ENCODE measurements at places on chromosomes 3 and 15. TPM values are rescaled to one million over a fixed set of nuclear protein-coding genes. Genes with fewer than 3 reads are reported as not detected.
A peak's percentile ranks its signal among the peaks of the same experiment; 100 is the strongest.

GRCh38 chr15:63999177-63999576 lies 47.1 kb downstream of the DAPK2 start:
- peak; percentile 31 for DNase-seq

DNA sequence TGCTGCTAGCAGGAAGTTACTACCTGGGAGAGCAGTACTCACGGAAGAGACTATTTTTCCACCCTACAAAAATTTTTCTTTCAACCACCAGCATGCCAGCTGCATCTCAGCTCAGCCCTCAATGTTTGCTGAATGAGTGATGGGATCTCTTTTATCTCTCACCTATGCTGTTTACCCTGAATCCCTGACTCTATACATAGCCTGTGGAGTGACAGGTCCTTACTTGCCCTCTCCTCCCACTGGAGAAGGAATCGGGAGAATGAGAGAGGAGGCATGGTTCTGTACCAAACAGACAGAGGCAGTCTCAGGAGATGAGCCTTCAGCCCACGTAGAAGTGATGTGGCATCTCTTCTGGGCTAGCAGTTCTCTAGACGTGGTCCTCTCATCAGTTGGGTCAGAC lies 6.7 kb upstream of the DGKG start:
- DNase-seq = no peak

Gene GHRL
- total RNA-seq = not detected

GRCh38 chr3:181344331-181344730 lies 354.8 kb upstream of the DNAJC19 start:
- DNase-seq = no peak

GRCh38 chr3:177832880-177833279 lies 635.6 kb upstream of the TBL1XR1 start:
- DNase-seq = no peak

DNA sequence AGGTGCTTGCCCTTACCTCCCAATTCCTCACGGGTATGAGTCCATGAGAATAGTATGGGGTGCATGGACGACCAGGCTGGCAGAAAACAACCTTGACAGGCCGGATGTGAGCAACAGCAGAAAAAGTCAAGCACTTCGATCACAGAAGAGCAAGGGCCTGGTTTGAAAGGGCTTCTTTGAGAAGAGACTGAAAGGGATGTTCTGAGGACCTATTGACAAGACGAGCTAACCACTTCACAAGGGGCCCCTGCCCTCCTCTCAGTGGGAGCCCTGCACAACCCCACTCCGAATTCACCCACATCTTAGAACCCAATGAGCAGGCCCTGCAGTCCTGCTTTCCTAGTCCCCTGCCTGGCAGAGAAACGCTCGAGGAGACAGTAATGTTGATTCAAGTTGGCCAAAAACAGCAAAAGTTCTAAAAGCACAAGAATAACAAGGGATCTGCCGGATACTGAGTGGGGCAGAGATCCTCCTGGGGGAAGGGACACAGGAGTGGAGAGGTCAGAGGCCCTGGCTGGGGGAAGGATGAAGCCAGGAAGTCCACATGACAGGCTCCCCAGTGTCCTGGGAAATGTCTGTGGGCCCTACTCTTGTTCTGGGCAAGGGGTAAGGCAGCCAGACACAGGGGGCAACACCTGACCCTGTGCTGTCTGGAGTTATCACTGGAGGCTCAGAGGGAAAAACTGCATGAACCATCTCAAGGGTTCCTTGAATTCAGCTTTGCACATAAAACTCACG lies 14.8 kb upstream of the CX3CR1 start:
- no peak for DNase-seq

Gene CMSS1
- total RNA-seq = 61.8 TPM

DNA sequence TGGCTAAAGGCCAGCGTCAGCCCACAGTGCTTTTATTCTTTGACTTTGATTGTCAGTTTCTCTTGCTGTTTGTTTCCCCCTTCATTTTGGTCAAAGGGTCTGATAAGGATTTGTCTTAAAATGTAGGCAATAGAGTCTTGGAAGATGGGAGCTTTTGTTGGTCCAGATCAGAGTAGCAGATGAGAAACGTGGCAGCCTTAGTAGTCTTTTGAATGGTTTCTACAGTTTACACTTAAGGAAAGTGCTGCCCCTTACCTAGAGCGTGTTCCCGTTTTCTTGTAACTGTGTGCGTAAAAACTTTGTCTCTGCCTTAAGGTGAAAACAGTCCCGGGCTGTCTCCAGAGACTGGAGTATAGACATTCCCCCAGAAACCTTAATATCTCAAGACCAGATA lies 630 bp downstream of the LXN start:
- peak; percentile 4 for DNase-seq

- no peak for DNase-seq
Observed at GRCh38 chr3:122562923-122563716, 980 bp downstream of the PARP9 start.

GRCh38 chr3:167837466-167837865 lies 101.9 kb downstream of the SERPINI1 start:
- peak; percentile 22 for DNase-seq

Gene PHLDB2
- total RNA-seq = 122 TPM

DNA sequence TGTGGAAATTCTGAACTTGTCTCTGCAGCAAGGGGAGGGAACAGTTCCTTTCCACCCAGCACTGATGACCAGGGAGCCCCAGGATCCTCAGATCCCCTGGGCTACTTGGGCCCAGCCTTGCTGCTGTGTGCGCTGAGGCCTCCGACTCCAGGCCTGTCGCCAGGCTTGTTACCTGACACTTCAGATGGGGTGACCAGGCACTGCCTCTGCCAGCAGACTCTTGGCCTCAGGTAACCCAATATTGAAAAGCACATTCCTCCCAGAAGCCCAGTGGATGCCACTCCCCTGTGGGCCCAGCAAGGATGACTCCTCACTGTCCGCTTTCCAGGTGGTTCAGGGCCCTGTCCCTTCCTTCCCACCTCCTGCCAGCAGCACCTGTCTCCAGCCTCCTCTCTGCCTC lies 3.5 kb upstream of the PLA2G4E start:
- no peak for DNase-seq

Gene COPB2
- 179 TPM for total RNA-seq

GRCh38 chr15:54915380-54915779 lies 281.4 kb downstream of the RSL24D1 start:
- no peak for DNase-seq

DNA sequence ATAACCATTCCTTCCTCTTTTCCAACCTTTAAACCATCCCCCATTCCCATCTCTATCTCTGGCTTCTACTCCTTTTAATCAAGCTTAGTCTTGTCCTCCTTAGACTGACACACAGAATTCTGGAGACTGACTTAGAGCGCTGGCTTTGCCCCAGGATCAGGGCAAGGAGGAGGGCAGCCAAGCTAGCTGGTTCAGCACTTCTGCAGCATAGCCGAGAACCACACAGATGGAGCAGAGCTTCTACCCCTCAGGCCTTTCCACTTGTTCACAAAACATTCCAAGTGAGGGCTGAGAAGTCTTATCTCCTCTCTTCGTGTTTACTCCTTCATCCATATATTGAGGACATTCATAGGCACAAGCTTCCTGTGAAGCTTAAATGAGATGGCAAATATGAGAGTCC lies 246.5 kb upstream of the PEX5L start:
- DNase-seq = no peak

Gene RHOV
- 0.20 TPM for total RNA-seq

DNA sequence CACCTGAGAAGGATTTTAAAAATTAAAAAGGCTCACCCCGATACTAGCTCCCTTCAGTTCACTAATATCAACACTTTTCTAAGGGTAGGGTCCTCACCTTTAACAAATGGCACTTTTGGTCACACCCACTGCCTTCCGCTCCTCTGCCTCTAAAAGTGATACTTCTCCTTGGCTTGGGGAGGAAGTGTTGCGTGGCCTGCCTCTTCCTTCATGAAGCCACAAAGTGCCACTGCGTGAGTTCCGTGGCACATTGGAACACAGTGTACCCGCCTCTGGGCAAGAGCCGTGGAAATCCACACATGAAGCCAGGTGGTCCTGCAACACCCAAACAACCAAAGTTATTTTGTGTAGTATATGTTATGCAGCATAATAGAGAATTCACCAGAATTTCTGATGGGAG lies 3.9 kb downstream of the B4GALT4 start:
- no peak for DNase-seq

DNA sequence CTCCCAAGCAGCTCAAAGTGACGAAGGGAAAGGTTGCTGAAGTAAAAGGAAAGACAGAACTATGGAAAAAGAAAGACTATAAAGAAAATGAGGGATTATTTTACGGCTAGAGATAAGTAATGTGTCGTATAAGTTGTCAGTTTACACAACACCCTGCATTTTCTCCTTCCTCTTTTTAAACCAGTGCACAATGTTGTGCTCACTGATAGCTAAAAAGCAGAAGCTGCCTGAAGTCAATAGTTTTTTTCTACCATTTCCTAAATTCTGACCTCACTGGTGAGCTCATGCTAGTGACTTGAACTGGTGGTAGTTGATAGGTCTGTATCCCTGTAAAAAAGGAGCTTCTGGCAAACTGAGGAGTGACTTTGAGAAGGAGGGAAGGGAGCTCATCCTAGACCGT lies 368.6 kb upstream of the GBE1 start:
- no peak for DNase-seq

- DNase-seq = no peak
Observed at GRCh38 chr3:9675736-9676290, 26.5 kb downstream of the MTMR14 start.

- DNase-seq = no peak
Observed at GRCh38 chr15:57647071-57647790, 55.5 kb downstream of the MYZAP start.

DNA sequence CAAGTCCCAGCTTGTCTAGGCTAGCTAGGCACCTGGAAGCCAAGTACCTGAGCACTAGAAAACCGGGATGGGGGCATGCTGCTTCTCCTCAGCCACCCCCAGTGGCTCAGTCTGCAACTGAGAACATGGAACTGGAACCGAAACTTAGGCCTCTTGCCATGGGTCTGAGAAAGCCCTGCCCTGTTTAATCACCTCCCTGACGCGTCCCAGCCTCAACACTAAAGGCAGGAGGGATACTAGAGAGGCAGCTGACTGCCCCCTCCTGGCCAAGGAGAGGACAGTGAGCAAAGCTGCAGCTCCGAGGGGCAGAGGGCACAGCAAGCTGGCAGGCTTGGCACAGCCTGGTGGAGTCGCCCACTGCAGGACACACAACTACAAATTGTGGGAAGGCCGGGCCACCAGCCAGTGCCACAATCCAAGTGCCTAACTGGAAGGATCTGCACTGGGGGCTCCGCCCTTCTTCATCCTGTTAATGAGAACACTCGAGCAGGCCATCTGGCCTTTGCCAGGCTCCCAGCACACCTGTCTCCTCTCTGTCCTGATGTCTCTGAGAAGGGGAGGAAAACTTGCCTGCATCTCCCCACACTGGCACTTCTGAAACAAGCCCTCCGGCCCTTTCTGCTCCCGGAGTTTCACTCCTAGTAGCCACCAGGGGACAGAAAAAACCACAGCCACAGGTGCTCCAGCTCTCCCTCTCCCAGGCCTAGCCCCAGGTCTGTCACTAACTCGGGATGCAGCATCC lies 53.7 kb downstream of the BDH1 start:
- DNase-seq = peak; percentile 85

Gene OXTR
- 6.4 TPM for total RNA-seq

GRCh38 chr15:35547775-35548364 lies 1.9 kb upstream of the DPH6 start:
- no peak for DNase-seq

Gene CLSTN2
- total RNA-seq = 0.59 TPM

DNA sequence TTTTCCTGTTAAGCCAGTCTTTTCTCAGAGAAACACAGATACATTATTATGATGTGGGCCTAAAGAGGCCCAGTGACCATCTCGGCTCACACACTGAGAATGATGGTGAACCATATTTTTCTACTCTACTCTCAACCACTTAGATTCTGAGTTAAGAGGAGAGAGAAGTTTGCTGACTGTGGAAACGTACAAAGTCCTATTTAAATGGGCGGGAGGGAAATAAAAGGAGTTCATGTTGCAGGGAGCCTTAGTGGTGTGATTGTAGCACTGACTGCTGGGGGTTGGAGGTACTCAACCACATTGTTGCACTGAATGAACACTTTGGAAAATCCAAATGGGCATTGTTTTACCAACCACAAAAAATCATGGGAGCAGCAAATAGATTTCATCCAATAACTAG lies 51.0 kb downstream of the ATP8B4 start:
- no peak for DNase-seq

Gene AHSG
- total RNA-seq = not detected

DNA sequence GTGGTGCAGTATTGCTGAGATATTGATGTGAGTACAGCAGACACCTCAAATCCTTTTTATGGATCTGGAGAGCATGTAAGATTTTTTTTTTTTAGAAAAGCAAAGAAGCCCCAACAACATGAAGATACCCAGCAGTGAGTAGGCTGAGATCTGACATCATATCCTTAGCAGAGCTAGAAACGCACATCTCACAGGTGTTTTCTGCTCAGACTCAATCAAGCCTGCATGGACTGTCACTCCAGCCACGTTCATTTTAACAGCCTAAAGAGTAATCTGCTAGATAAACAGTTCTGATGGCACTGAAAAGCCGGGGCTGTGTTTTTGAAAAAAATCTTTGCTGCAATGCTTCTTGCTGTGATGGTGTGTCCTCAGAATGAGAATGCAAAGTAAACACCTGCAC lies 544.2 kb downstream of the FGF12 start:
- DNase-seq = no peak

Gene BSN
- total RNA-seq = 0.10 TPM

DNA sequence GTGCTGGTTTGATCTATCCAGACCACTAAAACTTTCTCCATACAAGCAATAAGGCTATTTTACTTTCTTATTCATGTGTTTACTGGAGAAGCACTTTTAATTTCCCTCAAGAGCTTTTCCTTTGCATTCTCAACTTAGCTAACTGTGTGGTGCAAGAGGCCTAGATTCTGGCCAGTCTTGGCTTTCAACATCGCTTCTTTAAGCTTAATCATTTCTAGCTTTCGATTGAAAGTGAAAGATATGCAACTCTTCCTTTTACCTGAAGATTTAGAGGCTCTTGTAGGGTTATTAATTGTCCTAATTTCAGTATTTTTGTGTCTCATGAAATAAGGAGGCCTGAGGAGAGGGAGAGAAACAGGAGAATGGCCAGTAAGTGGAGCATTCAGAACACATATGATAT lies 234.8 kb upstream of the GADL1 start:
- no peak for DNase-seq

GRCh38 chr15:62469478-62469873 lies 304.4 kb upstream of the C2CD4B start:
- no peak for DNase-seq

Gene RASGRF1
- total RNA-seq = 8.7 TPM

DNA sequence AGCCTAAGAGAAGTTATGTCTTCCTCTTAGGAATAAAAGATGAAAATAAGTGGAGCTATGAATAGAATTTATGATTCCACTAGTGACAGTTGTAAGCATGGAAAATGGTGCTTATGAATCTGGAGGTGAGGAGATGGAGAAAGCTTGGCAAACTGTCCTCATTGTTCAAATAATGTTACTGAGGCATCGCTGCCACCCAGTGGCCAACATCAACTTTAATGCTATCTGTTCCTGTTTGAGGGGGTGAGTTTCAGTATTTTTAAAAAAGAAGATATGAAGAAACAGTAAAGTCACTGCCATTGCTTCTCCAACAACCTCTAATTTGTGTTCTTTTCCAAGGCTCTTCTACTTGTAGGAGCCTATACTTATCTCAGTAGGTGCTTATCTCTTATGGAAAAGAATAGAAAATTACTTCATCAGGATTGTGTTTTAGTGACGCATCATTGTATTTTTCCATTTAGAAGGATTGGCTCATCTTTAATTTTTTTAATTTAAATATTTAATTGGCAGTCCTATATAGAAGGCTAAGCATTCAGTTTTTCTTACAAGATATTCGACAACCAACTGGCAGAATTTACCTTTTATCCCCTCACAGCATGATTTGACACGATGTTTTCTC lies 260.4 kb upstream of the P2RY1 start:
- peak; percentile 39 for DNase-seq
